ENCODE measurements at places on chromosomes 2 and 18.

GRCh38 chr2:228699400-228699799 is 517.9 kb upstream of the SPHKAP start:
- H3K27me3 ChIP-seq: no peaks in the 10 kb centered on the region
- no peaks in the 10 kb centered on the region for H3K36me3 ChIP-seq
- H3K27ac ChIP-seq: no peak overlapping the region
- H3K4me1 ChIP-seq: no peaks in the 10 kb centered on the region
- no peak overlapping the region for H3K4me3 ChIP-seq
- DNase-seq: no peak

- H3K27me3 ChIP-seq: no peaks in the 10 kb centered on the region
- no peak for DNase-seq
- no peak overlapping the region for H3K4me3 ChIP-seq
- H3K4me1 ChIP-seq: no peaks in the 10 kb centered on the region
- H3K36me3 ChIP-seq: no peaks in the 10 kb centered on the region
- no peak overlapping the region for H3K27ac ChIP-seq
Measured at GRCh38 chr2:190695739-190696138, 46.9 kb downstream of the NAB1 start.

DNA sequence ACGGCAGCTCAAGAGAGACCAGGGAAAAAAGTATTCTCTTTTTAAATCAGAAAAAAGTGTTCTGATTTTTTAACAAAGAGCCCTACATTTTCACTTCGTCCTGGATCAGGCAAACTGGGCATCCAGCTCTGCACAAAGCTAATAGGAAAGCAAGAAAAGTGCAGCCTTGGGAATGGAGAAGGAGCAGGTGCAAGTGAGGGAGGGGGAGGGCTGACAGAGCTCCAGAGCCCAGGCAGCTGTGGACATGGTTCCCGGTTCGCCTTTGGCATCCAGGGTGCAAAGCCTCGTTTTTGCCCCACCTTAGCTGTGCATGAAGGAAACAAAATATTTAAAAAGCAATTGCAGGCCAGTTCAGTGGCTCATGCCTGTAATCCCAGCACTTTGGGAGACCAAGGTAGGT is 82.2 kb downstream of the FAM124B start:
- DNase-seq: no peak
- H3K27me3 ChIP-seq: no peaks in the 10 kb centered on the region
- no peak overlapping the region for H3K4me3 ChIP-seq
- H3K27ac ChIP-seq: no peak overlapping the region
- H3K4me1 ChIP-seq: peaks cover 5% of the 10 kb centered on the region
- no peaks in the 10 kb centered on the region for H3K36me3 ChIP-seq

- no peak for DNase-seq
- no peak overlapping the region for H3K4me3 ChIP-seq
- no peaks in the 10 kb centered on the region for H3K27me3 ChIP-seq
- H3K27ac ChIP-seq: no peak overlapping the region
- H3K36me3 ChIP-seq: no peaks in the 10 kb centered on the region
- peaks cover 44% of the 10 kb centered on the region for H3K4me1 ChIP-seq
Measured at GRCh38 chr2:158729451-158729850, 65.7 kb upstream of the DAPL1 start.

DNA sequence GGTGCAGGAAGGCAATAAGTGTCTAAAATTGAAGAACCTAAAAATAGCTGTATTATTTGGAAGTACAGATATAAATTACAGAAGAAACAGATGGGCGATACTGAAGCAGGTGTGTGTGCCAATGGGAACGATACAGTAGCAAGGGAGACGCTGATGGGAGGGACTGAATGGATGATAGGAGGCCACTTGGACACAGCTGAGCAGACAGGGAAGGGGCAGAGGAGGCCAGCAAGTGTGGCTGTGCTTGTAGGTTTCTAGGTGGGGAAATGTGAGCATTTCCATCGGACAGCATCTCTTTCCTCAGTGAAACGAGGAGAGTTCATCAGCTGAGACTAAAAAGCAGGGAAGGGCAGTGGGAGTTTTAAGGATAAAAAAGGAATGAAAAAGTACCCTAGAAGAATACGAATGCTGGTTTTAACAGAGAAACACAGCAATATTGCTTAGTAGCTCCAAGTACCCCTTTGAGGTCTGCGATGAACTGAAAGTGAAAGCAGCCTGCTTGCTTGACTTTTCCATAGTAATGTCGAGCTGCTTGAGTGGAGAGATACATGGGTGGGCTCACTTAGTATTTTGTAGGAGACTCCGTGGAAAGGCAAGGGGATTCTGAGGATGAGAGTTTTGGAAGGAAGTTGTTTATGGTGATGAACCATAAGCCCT is 91.7 kb upstream of the EPC2 start:
- peak overlapping the region; percentile 36 for H3K27ac ChIP-seq
- peak overlapping the region; percentile 35 for H3K4me3 ChIP-seq
- no peaks in the 10 kb centered on the region for H3K27me3 ChIP-seq
- no peaks in the 10 kb centered on the region for H3K4me1 ChIP-seq
- H3K36me3 ChIP-seq: no peaks in the 10 kb centered on the region

- H3K27me3 ChIP-seq: no peaks in the 10 kb centered on the region
- H3K36me3 ChIP-seq: no peaks in the 10 kb centered on the region
- H3K4me1 ChIP-seq: no peaks in the 10 kb centered on the region
- DNase-seq: peak; percentile 27
- no peak overlapping the region for H3K27ac ChIP-seq
Measured at GRCh38 chr2:31075431-31075830, 62.8 kb downstream of the GALNT14 start.
